ENCODE measurements at places on chromosomes 7 and 10. TPM values are rescaled to one million over a fixed set of nuclear protein-coding genes. Genes with fewer than 3 reads are reported as not detected.

The HKDC1 gene
- 16.9 TPM for polyA plus RNA-seq

DNA sequence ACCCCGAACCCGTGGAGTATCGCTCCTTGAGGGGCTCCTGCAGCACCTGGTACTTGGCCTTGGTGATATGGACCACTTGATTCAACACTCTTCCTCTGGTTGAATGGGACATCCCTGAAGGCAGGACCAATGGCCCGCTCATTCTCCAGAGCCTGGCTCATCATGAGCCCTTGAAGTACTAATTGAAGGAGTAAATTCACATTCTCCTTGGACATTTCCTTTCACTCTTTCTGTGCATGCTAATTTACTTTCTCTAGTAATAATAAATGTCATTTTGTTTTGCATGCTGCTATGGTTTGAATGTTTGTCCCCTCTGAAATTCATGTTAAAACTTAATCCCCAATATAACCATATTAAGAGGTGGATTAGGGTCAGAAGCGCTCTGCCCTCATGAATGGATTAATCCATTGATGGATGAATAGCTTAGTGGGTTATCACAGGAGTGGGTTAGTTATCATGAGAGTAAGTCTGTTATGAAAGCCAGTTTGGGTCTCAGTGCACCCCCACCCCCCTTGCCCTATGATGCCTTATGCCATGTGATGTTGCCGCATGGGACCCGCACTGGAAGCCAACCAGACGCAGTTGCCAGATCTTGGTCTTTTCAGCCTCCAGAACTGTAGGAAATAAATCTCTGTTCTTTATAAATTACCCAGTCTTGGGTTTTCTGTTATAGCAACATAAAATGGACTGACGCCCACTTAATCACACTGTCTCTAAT lies 23.8 kb downstream of the FGFBP3 start:
- DNase-seq, result no peak

GRCh38 chr7:55410667-55411239 lies 45.6 kb downstream of the LANCL2 start:
- no peak for DNase-seq

DNA sequence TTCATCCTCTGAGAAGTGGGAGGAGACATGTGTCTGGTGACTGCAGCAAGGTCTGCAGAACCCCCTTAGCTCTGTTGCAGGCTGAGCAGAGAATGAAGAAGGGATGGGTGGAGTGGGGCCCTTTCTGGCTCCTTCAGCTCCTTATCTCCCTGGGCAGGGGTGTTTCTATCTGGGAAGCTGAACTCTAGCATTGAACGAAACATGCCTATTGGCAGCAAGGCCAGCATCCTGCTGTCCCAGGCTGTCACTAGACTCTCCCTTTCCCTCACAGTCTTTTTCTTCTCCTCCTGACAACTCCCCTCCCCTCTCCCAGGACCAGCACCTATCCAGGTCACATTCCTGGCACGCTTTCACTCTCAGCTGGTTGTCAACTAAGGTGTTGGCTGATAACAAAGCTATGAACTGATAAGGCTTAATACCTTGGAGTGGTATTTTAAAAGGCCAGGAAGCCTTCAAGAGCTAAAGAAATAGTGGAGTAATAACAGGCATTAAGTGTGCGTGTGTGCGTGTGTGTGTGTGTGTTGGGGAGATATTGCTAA lies 128.8 kb upstream of the FZD8 start:
- no peak for DNase-seq

DNA sequence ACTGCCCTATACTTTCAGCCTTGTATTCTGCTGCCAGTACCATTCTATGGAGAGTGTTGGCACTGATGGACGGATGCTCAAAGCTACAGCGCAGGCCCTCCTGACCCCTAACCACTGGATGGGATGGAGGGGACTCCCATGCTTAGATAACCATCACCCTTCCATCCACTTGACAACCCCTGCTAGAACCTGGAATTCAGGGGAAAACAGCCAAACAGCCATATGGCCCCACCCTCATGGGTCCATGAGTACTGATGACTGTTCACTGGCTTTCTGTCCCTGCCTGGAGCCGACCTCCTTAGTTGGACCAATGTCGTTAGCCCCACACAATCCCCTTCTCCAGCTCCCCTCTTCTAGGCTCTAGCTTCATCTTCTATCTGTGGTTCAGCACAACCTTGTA lies 16.2 kb downstream of the DUSP5 start:
- DNase-seq, result no peak

- no peak for DNase-seq
These were observed 17.8 kb downstream of the VWC2 start for GRCh38 chr7:49791088-49791741.

- DNase-seq, result no peak
These were observed 6.0 kb downstream of the TSC22D4 start for GRCh38 chr7:100472854-100473499.

DNA sequence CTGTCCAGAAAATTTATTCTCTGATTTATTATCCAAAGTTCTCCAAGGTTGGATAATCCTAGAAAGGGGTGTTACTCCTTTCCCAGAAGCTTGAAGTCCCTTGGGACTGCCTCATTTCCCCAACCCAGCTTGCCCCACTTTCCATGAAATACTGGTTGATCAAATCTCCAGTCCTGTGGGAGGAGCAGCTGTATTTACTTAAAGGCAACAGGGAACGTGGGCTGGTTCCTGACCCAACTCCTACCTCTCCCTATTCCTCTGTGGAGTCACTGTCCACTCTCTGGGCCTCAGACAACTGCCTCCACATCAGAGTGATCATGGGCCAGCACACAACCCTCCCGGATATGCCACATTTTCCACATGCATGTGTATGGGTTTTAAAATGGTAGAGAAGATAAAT lies 166.2 kb upstream of the PRR15 start:
- DNase-seq, result no peak

- DNase-seq, result no peak
These were observed 102.0 kb downstream of the GRK5 start for GRCh38 chr10:119309423-119309770.

Data from right renal cortex interstitium (tissue), 3 donors.